Substantia nigra (tissue), 51 donors: ENCODE measurements at places on chromosomes 16 and 17.

DNA sequence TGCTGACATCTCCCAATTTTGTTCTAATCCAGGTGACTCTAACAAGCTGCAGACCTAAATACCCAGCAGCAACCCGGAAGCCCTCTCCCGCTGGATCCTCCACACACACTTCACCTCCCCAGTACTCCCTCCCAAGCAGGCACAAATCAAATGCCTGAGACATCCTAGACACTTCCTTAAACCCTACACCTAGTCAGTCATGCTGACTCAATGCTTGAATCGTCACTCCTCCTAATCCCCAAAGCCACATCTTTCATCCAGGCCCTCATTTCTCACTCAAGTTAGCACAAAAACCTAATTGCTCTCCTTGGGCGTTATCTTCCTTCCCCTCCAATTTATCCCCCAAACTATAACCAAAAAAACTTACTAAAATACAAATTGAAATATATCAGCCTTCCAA, 32.7 kb downstream of the CMC2 start:
- no peak for DNase-seq

GRCh38 chr17:82740906-82741759, 5.7 kb downstream of the FN3K start:
- DNase-seq = no peak

DNA sequence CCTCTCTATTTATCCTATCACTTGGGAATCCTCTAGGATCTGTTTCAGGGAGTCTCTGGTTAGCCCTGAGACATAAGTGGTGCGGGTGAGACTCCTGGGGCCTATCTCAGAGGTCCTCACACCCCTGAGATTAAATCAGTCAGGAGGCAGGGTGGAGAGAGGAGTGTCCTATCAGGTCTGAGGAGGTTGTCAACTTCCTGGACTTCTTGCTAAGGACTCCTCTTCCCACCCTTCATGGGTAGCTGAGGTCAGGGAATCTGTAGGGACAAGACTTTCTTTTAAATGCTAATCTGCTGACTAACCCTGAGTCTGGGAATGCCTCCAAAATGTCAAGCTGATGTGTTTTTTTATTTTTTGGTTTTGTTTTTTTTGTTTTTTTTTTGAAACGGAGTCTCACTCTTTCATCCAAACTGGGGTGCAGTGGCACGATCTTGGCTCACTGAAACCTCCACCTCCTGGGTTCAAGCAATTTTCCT, 6.6 kb upstream of the ARMC5 start:
- DNase-seq = no peak

DNA sequence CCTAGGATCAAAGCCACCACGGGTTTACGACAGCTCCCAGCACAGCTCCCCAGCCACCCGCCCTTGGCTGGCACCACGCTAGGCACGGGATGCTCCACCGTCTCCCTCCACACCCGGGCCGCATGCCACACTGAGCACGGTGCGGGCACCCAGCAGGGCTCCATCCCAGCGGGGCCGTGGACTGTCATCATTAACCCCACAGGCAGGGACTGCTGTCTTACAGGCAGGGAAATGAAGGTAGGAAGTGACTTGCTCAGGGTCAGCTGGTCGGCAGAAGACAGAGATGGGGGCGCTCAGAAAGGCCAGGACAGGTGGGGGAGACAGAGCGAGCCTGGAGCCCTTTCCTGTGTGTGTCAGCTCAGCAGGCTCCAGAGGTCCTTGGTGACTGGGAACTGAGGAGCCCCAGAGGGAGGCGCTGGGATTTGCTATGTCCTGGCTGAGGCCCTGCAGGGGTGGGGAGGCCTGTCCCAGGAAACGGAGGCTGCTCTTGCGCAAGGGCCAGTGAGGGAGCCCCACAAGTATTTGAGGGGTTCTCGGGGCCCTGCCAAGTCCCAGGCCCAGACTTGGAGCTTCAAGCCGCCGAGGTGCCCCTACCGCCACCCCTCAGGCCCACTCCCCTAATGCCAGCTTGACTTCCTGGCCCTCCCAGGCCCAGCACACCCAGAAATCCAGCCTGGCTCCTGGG, 3.2 kb downstream of the UBALD1 start:
- DNase-seq = no peak

- no peak for DNase-seq
Measured at GRCh38 chr17:21161498-21162393, 35.0 kb downstream of the DHRS7B start.

GRCh38 chr17:75869282-75870141, 8.9 kb downstream of the TRIM47 start:
- peak; percentile 54 for DNase-seq

DNA sequence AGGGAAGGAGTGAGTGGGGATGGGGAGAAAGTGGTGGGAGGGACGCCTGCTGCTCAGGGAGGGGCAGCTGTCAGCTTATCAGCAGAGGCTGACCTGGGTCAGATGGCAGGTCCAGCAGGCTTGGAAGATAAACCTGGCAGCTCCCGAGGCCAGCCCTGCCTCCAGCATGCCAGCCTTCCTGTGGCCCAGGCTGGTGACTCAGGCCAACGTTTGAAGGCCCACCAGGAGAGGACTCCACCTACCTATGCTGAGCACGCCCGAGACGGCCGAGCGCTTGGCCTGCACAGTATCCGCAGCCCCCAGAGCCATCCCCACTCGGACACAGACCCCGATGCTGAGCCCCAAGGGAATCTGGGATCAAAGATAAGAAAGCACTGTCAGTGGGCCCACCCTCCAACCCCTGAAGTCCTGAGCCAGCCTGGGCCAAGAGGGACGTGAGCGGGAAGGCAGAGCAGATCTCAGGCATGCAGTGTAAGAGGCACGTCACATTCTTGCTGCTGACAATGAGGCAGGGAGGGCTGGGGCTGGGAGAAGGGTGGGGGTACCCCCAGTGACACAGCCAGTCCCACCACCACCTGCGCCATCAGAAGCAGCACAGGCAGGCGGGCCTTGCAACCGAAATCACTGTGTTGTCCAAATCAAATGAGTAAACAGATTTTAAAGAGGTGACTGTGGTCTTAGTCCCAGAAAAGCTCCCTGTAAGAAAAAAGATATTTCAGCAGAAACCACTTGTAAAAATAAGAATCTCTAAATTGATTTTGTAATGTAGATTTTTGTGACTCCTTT, 12.4 kb downstream of the SLC47A2 start:
- DNase-seq = no peak

DNA sequence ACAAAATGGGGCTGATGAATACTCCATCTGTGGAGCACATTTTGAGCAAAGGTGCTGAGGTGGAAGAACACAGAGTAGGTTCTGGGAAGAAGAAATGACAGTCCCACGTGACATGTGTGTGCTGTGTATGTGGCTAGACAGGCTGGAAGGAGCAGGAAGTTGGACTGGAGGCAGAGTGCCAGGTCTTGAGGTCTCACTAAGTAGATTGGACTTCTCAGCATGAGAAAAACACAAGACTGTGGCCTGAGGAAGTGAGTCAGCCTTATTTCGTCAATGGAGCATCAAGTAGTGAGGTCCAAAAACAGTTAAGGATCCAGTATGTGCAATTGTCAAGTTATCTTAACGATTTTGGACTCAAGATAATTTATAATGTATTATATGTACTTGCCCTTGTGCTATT, 736.5 kb downstream of the KCNJ2 start:
- DNase-seq = peak; percentile 1

DNA sequence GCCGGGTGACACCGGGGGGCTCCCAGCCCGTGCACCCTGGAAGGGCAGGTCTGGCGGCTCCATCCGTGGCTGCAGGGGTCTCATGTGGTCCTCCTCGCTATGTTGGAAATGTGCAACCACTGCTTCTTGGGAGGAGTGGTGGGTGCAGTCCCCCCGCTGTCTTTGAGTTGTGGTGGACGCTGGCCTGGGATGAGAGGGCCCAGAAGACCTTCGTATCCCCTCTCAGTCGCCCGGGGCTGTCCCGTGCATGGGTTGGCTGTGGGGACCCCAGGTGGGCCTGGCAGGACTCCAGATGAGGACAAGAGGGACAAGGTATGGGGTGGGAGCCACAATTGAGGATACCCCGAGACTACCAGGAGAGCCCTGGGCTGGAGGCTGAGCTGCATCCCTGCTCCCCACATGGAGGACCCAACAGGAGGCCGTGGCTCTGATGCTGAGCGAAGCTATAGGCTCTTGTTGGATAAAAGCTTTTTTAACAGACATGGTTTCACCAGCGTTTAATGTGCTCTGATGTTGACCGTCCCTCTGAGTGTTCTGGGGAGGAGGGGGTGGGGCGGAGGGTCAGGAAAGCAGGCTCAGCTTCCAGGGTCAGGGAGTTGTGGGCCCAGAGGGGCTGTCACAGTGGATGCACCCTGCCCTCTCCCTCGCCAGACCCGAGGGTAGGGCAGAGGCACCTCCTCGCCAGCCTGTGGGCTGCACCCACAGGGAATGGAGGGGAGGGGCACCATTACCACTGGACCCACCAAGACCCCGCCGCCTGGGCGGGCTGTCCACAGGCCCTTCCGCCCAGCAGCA, 5.4 kb downstream of the SPATA2L start:
- no peak for DNase-seq
